ENCODE measurements at places on chromosomes 4 and X.
A peak's percentile ranks its signal among the peaks of the same experiment; 100 is the strongest.

- peak; percentile 32 for DNase-seq
Measured at GRCh38 chrX:74924449-74925224, 615 bp downstream of the NEXMIF start.

- DNase-seq, result no peak
Measured at GRCh38 chr4:148770848-148771247, 328.6 kb upstream of the NR3C2 start.

DNA sequence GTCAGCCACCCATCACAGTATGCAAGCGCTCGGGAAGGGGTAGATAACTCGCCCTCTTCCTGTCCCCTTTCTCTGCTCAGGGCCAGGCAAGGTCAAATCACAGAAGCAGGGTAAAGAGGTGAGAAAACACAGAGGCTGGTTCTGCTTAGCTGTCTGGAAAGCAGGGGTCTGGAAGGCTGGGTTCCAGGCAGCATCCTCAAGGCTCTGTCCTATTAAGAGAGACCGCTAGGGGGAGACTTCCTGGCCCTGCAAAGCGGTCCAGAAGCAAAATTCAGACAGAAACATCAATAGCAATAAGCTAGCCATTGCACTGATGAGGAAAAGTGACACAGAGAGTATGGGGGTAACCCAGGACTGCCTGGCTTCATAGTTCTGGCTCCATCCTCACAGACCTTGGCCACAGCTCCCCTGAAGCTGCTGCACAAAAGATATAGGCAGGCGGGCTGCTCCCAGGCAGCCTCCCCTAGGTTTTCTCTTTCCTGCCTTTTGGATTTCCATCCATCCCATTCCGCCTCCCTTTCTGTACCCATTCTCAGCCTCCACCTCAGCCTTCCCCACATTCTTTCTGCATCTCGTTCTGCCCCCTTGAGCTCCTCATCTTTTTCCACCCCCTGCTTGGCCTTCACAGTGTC, 308.5 kb downstream of the EVC2 start:
- DNase-seq, result peak; percentile 18

- DNase-seq, result no peak
Measured at GRCh38 chrX:37993837-37994619, 12.3 kb upstream of the SYTL5 start.

DNA sequence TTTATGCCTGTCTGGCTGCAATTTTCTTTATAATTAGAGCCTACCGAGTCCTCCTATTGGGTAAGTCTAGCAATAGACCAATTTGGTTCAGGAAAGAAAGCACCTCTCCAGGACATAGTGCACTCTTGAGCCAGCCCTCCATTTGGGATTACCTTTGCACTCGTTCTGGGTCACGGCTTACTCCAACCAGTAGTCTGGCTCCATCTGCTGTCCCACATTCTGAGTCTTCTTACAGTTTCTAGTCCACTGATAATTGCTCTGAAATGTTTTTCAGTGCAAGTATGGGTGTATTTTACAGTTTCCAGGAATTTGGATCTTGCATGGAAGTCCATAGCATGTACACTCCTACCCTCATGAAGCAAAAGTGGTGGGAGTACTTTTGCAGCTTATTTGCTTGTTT, 34.8 kb upstream of the USP51 start:
- peak; percentile 5 for DNase-seq

DNA sequence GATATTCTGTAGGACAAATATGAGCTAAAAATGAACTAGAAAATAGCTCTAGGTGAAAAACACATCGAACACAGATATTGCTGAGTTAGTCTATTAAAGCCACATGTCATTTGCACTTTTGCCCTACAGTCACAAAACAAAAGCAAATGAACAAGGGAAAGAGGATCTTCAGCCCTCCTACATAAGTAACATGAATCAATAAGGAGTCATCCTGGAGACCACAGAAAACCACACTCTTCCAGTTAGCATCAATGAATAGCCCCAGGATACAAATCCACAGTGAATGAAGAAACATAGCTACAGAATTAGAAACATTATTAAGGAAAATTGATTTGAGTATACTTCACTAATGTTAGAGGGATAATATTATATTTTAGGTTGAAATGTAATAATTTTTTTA, 311.4 kb downstream of the MAPK10 start:
- no peak for DNase-seq

GRCh38 chr4:8282742-8283141, 13.2 kb downstream of the HTRA3 start:
- no peak for DNase-seq

- DNase-seq, result no peak
Measured at GRCh38 chr4:14627038-14627437, 375.2 kb upstream of the CPEB2 start.

DNA sequence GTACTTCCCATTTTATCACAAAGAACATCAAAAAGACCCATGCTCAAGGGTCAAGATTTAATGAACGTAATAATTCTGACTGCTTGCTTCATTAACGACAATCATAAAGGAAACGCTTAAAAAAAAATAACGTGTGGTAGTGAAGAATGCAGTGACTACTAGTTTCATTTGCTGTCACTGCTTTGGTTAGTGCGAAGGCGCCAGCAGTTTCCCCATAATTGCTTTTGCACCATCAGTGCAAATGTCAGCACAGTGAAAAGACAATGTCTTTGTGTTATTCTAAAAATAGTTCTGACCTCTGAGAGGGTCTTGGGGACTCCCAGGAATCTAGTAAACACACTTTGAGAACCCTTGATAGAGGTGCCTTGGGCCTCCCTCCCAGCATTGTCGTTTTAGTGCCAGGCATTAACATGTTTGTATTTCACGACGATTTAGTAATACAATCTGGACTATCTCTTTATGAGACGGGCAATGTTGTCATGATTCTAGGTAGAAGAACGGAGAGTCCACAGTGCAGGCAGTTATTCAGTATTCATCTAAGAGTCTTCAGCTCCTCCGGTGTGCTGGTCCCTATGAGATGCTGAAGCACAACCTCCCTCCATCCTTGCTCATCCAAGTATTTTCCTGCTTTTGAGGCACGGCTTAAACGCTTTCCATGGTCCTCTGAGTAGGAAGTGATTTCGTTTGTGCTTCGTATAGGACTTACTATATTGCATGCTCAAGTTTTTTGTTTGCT, 71.0 kb downstream of the AFF1 start:
- DNase-seq, result no peak

- no peak for DNase-seq
Measured at GRCh38 chr4:113539408-113539807, 222.1 kb downstream of the CAMK2D start.
